Smooth muscle cell of the coronary artery (primary cell): ENCODE measurements at places on chromosomes 5 and 9. TPM values are rescaled to one million over a fixed set of nuclear protein-coding genes. Genes with fewer than 3 reads are reported as not detected.

The NSG2 gene
- 0.23 TPM in 1 of 2 replicates, not detected in the other for total RNA-seq

The GRXCR2 gene
- total RNA-seq: not detected in 2 replicates

The MZB1 gene
- not detected in 2 replicates for total RNA-seq

The MYOT gene
- not detected in 2 replicates for total RNA-seq

The TSSK1B gene
- 0.12 and 0.23 TPM in 2 replicates for total RNA-seq
